AG08395 (cell line): ENCODE measurements at places on chromosomes 2 and 18.

DNA sequence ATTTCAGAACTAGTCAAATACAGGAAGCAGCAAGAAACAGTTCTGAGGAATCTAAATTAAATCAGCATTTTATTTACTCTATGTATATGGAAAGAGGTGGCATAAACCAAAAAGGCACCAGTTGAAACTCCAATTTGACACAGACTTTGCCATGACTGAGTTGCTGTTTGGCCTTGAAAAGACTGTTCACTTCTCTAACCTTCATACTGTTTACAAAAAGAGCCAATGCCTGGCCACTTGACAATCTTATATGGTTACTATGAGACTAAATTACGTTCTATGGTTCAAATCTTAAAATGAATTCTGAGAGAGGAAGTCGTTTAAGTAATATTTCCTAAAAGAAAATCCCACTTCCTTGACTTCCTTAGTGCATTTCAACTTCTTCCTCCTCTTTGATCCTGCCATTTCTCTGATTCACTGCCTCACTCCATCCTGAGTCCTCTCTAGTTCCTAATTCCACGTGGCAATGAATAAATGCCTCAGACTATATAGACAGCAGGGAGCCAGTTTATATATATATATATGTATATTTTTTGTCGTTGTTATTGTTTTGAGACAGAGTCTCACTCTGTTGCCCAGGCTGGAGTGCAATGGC is 13.2 kb downstream of the CEP76 start:
- DNase-seq = no peak

DNA sequence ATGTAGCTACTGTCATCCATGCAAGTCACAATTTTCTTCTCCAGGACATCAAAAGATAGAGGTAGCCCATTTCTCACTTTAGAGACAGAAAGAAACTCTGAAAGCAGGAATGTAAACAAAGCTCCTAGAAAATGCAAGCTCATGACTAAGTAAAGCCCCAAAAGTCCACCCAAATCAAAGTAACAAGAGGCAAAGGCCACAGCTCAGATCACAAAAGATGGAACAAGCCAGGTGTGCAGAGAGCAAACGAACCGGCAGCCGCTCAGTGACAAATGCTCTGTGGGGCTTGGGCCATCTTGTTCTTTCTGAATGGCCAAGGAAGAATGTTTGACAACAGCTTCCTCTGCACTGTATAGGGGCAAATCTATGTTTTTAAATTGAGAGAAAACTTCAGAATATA is 201.0 kb downstream of the CYRIA start:
- no peak for DNase-seq

- DNase-seq = no peak
Measured at GRCh38 chr2:137802038-137802437, 162.2 kb upstream of the HNMT start.

DNA sequence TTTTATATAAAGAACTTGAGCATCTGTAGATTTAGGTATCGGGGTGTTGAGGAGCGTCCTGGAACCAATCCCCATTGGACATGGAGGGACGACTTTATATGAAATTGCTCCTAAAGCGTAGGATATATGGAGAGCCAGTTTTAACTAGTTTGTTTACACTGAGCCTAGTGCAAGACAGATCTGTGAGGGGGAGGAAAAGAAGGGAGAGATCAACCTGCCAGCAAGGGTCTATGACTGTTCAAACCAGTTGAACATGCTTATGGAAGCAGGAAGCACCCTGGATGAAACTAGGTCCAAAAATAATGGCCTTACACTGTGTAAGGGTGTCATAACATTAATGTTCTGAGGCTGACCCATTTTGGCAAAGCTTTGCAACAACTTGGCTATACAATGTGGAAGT is 34.0 kb upstream of the SLC40A1 start:
- DNase-seq = no peak

GRCh38 chr2:16765356-16765755 is 99.7 kb upstream of the CYRIA start:
- no peak for DNase-seq

GRCh38 chr2:204453730-204454167 is 91.5 kb upstream of the PARD3B start:
- peak; percentile 11 for DNase-seq

DNA sequence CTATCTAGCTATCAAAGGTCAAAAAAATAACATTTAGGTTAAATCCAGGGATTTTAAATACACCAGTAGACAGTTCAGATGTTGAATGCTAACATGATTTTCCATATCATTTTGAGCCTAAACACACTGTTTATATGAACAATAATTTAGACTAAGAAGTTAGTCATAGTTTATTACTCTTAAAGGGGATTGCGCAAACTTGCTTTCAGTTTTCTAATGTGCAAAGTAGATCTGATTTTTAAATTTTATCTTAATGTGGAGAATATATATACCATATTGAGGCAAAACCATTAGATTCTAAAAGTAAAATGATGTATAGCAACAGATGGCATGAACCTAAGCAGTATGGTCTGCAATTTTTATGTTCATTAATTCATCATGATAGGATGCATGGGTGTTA is 76.6 kb downstream of the CDH7 start:
- no peak for DNase-seq

- no peak for DNase-seq
Measured at GRCh38 chr18:37533647-37534584, 31.7 kb downstream of the CELF4 start.

DNA sequence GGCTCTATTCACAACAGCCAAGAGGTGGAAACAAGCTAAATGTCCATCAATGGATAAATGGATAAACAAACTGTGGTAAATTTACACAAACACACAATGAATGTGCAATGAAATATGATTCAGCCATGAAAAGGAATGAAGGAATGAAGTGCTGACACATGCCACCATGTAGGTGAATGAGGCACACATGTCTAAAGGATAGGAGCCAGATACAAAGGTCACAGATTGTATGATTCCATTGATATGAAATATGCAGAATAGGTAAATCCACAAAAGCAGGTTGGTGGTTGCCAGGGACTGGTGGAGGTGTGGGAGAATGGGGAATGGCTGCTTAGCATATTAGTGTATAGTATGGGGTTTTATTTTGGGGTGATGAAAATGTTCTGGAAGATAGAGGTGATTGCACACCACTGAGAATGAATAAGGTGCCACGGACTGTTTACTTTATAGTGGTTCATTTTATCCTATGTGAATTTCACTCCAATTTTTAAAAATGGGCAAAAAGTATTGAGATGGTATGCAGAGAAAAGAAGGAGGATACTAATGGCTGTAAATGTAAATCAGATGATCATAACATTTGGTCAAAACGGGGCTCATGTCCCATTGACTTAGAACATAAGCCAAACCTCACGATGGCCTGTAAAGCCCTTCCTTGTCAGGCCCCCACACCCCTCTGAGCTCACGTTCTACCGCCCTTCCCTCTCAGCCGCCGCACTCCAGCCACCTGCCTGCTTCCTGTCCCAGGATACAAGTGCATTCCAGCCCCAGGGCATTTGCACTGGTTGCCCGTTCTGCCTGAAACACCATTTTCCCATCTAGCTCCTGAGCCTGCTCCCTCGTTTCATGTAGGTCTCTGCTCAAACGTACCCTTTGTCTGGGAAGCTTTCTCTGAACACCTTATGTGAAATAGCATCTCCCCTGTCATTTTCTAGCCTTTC is 165.5 kb downstream of the DDX1 start:
- DNase-seq = no peak

DNA sequence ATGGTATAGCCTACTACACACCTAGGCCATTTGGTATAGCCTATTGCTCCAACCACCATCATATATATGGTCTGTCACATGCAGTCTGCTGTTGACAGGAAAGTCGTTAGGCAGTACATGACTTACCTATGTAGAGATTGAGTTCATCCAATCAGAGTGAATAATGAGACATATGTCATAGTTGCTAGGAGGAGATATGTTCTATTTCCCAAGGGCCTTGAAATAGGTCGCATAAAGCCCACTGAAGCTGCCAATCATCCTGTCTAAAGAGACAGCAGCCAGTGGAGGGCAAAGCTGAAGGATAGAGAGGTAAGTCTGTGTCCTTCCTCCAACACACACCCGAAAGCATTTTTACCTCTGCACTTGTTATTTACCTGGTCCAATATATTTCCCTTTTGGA is 263.4 kb downstream of the PTPRM start:
- no peak for DNase-seq

GRCh38 chr2:61469424-61470121 is 1.3 kb downstream of the USP34 start:
- DNase-seq = peak; percentile 4

GRCh38 chr2:30503695-30504052 is 56.6 kb downstream of the LCLAT1 start:
- no peak for DNase-seq

GRCh38 chr2:151481744-151482143 is 72.0 kb downstream of the RIF1 start:
- no peak for DNase-seq

- peak; percentile 15 for DNase-seq
Measured at GRCh38 chr18:74963820-74964446, 245.0 kb downstream of the PTGR3 start.

DNA sequence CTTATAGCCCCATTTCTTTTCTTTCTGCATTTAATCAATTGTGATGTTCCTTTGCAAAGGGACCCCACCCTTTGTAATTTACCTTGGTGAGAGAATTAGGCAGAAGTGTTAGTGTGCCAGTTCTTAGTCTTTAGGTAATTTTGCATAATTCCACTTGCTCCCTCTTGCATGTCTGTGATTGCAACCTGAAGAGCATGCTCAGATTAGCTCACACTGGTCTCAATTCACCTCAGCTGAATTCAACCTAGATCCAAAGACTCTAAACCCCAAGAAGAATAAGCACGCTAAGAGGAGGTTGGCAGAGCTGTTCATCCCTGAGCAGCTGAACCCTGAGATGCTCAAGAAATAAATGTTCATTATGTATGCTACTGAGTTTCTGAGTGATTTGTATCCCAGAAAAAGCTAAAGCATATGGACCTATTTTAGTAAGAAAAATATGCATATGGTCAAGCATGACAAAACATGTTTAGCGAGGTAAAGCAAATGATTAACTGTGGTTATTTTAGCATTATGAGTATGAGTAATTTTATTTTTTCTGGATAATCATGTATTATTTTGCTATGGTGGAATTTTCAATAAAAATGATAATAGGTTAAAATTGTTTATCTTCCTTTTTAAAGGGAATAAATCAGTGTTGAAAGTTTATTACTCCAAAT is 299.2 kb upstream of the ZSWIM2 start:
- no peak for DNase-seq

- DNase-seq = no peak
Measured at GRCh38 chr2:134500211-134500935, 218.4 kb downstream of the TMEM163 start.

DNA sequence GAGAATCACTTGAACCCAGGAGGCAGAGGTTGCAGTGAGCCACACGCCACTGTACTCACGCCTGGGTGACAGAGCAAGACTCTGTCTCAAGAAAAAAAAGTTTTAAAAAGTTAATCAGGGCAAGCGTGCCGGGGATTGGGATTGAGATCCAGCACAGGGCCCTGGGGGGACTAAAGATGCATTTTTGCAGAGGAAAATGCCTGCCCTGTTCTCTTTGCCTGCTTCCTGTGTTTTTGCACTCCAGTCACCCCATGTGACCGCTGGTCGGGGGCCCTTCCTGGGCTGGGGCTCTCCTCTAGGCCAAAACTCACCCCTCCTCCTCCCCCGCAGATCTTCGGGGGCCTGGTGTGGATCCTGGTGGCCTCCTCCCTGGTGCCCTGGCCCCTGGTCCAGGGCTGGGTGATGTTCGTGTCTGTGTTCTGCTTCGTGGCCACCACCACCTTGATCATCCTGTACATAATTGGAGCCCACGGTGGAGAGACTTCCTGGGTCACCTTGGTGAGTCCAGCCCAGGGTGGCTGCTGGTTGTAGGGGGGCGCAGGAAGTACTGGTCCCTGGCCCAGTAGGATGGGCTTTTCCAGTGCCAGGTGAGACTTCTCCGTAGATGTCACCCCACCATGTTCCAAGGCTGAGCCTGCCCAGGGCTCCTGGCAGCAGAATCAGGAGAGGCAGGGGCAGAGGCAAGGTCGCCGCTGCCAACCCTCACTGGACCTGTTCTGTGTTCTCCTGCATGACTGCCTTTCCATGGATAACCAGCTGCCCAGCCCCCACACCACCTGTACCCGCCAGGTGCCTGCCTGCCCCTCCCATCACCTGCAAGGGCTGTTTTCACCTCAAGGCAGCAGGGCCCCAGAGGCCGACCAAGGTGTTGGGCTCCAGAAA is 22.4 kb downstream of the MAL start:
- DNase-seq = no peak

DNA sequence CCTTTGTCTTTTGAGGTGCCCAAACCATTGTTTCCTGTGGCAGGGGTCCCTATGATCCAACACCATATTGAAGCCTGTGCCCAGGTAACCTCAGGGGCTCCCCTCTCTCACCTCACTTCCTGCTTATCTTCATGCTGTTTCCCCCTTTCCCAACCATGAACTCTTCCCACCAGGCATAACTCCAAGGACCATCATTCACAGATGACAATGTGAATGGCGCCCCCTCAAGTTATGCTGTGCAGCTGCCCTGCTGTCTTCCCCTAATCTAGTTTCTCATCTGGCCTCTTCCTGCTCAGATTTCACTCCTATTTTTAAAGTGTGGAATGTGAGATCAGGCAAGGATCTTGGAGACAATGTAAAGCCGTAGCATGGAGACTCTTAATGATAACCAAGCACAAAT is 1.4 kb downstream of the GMPPA start:
- DNase-seq = no peak

- DNase-seq = no peak
Measured at GRCh38 chr2:3747032-3747654, 43.8 kb downstream of the DCDC2C start.

DNA sequence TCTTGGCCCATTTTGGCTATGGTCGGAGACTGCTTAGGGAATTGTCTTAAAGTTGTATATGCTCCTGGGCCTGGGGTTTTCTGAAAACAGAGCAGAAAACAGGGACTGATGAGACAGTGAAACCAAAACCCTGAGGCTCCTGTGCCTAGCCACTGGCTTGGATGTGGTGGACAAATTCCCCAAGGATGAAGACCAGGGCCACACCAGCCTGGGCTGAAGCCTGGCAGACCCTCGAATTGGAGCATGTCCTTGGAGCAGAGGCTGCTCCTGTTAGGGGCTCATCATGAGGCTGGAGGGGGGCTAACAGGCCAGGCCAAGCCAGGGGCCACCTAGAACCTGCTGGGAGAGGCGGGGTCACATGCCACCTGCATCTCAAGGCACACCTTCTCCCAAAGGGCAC is 68.1 kb downstream of the STPG4 start:
- no peak for DNase-seq

DNA sequence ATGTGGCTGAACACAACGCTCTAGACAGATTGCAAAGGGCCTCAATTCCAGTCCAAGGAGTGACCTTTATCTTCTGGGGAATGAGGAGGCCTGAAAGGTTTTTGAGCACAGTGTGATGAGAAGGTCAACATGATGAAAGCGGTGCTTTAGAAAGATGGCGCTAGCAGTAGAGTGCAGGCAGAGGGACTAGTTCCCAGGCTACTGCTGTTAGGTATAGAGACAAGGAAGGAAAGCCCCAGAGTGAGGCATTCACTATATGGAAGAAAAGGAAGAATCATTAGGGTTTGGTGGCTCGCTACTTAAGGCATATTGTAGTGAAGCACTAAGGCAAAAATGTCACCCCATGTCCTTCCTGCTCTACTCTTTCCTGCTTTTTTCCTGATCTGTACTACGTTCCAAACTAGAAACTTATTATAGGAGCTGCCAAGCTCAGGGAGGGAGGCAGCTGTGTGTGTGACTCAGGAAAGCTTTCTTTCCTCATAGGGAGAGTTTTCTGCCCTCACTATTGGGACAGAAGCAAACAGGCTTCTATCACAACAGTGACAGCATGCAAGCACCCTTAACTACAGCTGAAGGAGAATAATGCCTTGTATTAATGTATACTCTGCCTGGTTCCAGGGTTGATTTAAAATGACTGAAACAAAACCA is 160.8 kb upstream of the CAVIN2 start:
- peak; percentile 17 for DNase-seq

- DNase-seq = peak; percentile 49
Measured at GRCh38 chr2:216344206-216344949, 27.9 kb downstream of the MARCHF4 start.
